SJCRH30 (cell line): ENCODE measurements at places on chromosomes 2 and 18.
A peak's percentile ranks its signal among the peaks of the same experiment; 100 is the strongest.

- DNase-seq = no peak
These were observed 195.7 kb downstream of the LRATD1 start for GRCh38 chr2:14828223-14828622.

- no peak for DNase-seq
These were observed 821.6 kb downstream of the GALR1 start for GRCh38 chr18:78071166-78071710.

GRCh38 chr2:124988794-124989193 is 963.7 kb downstream of the CNTNAP5 start:
- DNase-seq = no peak

DNA sequence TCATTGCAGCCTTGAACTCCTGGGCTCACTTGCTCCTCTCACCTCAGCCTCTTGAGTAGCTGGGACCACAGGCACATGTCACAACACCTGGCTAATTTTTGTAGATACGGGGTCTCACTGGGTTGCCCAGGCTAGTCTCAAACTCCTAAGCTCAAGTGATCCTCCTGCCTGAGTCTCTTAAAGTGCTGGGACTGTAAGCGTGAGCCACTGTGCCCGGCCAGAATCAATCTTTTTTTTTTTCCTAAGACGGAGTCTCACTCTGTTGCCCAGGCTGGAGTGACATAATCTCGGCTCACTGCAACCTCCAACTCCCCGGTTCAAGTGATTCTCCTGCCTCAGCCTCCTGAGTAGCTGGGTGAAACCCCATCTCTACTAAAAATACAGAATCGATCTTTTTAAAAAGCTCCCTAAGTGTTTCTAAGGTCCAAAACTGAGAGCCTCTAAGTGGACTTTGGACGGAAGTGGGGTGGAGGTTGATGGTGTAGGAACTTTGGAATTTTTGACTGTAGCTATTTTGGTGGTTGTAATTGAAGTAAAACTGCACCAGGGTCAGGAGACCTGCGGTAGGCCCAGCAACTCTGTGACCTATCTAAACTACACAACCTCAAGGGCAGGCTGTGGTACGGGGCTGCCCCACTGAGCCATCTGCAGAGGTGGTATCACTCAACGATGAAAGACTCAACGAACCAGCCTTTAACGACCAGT is 82.9 kb downstream of the POLR1A start:
- no peak for DNase-seq

DNA sequence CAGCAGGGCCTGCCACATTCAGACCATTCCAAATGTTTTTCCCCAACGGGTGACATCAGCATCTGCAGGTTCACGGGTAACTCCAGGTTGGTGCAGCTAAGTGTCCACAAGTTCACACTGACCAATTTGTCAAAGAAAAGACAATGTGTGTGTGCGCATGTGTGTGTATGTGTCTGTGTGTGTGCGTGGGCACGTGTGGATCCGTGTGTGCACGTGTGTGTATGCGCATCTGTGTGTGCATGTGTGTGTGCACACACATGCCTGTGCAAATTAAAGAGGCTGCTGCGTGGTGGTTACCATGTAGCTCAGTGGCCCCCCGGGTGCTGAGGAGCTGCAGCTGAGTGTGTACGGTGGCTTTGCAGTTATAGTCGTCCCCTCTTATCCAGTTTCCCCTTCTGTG is 187.4 kb downstream of the TMEM18 start:
- no peak for DNase-seq

DNA sequence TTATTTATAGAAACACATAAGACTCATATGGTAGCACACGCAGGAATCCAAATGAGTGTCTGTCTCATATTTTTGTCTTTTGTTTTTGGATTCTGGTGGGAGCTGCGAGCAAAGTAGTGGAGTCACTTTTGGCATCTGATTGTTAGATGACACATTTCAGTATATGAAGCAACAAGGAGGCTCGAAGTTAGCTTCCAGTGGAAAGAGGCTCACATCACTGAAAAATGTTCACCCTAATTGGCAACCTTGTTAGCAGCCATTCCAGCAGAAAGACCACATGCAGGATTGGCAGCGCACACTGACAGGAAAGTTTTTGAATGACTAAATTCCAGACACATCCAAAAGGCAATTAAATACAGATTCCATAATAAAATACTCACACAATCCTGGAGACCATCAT is 87.4 kb downstream of the MYT1L start:
- no peak for DNase-seq

DNA sequence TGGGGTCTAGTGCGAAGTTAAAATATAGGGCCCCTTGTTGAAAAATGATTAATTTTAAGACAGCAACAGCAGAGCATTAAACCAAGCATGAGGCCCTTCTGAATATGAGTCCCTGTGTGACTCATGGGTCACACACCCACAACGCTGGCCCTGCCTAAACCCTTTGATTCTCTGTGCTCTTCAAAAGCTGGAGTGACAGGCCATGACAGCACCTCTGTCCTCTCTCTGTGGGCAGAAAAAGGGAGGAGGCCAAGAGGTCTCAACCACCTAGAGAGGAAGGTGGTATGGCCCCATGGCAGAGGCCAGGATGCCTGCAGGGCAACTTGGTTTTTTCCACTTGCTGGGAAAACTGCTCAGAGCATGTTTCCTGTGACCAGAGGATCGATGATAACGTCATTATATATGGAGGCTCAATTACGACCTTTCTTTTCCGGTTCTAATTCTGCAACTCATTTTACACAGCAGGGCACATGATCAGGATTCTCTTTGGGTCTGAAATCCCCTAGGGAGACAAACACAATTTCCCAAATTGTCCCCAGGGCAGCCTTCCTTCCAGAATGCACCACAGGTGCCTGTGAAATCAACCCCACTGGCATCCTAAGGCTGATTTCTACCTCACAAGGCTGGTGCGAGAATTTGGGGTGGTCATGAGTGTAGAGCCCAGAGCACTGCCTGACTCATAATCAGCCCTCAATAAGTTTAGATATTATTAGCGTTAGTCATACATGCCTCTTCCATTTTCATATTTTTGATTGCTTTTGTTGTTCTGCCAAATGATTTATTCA is 102.0 kb upstream of the PPP1CB start:
- DNase-seq = peak; percentile 57

DNA sequence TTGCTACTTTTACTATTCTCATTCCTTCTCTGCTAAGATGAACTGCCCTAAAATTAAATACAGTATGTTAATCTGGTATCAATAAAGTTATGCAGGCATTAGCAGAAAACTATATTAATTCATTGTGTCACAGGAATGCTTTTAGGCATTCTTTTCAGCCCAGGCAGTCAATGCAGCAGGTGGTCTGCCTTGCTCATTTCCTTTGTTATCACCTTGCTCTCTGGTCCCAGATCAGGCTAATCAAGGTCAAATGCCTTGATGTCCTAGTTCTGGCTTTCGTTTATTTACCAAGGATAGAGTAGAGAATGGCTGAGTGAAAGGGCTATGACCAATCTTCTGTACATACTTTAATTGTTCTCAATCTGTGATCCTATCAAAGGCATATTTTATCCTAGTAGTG is 1023.6 kb downstream of the TMEM182 start:
- DNase-seq = no peak

GRCh38 chr2:12556762-12557161 is 160.0 kb upstream of the TRIB2 start:
- no peak for DNase-seq

DNA sequence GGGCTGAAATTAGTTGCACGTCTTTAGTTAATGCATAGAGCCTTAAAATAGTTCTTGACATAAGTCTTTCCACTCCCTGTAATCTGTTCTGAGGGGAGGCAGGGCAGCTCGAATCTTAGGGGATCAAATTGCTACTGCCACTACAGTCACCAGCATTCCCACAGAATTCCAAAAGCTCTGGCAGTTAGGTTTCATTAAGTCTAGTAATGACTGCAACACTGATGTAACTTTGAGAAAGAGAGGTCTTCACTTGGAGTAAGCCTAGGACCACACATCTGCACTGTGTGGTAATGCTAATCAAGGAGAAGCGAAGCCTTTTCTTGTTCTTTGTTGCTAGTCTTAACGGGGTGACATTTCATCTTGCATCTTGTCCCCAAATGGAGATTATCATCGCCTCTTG is 19.3 kb upstream of the NCK2 start:
- peak; percentile 48 for DNase-seq

- DNase-seq = no peak
These were observed 221.6 kb downstream of the PIK3C3 start for GRCh38 chr18:42176599-42176998.

GRCh38 chr2:5673145-5674025 is 18.8 kb upstream of the SOX11 start:
- no peak for DNase-seq

- DNase-seq = no peak
These were observed 128.1 kb downstream of the BIRC6 start for GRCh38 chr2:32484937-32485336.

DNA sequence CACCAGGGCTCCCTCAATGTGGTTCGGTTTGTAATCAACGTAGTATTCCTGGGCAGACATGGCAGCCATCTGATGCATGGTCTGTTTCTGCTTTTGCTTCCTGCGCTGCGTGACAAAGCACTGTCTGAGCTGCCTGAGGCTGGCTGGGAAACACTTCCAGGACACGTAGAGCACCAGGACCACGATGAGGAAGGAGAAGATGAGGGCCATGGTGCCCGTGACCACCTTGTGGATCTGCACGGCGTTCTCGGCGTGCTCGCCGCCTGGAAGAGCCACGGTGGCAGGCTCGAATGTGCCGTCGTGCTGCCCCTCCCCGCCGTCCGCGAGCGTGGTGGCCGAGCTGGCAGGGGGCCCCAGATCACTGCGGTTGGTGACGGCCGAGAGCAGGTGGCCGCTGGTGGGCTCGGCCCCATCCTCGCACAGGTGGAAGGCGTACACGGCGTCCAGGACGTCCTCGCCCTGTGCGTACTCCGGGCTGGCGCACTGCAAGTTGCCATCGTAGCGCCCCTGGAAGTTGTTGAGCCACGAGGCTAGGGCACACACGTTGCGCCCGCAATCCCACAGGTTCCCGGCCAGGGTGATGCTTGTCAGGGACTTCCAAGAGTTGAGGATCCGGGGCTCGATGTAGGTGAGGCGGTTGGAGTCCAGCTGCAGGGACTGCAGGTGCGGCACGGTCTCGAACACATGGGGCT is 2.1 kb downstream of the LRRTM1 start:
- DNase-seq = no peak

DNA sequence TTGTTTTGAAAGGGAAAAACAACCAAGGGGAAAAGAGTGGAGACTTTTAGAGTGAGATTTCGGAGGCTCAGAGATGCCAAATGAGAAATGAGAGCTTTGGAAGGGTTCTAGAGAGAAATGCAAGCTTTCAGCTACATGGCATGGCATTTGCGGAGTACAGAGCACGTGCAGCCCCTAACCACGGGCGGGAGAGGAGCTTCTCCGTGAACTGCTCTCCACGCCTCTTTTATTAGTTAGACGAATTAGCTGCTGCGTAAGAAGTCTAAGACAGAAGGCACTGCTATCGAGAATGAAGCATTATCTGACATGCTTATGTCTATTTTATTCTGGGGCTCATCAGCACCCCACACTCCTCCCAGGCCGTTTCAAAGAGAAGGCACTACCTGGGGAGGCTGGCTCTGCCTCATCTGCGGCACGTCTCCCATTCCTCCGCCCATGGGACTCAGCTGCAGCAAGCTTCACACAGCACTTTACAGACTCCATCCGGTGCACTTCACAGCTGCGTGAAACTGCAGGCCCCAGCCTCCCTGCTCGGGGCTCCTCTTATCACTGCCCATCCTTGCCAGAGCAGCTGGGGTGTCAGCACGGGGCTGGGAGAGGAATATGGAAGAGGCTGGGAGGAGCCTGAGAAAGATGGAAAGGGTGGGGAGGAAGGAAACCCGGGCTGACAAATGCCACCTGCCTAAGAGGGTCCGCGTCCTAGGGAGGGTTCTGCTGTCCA is 207.3 kb upstream of the APCDD1 start:
- DNase-seq = no peak

GRCh38 chr18:35635170-35635569 is 53.6 kb downstream of the GALNT1 start:
- DNase-seq = peak; percentile 69

DNA sequence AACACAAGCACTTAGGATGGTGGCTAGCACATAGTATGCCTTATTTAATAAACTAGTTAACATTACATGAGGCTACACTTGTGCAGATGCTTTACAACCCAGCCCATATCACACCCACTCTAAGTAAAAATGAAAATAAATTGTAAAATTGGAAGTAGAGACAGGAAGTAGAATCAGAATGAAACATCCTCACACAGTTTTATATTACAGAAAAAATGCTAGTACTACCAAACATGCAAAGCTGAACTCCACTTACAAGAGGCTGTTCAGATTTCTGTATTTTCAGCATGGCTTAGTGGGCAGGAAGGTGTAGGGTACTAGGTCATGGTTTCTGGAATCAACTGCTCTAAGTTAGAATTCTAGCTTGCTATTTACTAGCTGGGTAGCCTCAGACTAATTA is 18.2 kb upstream of the CRIM1 start:
- no peak for DNase-seq

DNA sequence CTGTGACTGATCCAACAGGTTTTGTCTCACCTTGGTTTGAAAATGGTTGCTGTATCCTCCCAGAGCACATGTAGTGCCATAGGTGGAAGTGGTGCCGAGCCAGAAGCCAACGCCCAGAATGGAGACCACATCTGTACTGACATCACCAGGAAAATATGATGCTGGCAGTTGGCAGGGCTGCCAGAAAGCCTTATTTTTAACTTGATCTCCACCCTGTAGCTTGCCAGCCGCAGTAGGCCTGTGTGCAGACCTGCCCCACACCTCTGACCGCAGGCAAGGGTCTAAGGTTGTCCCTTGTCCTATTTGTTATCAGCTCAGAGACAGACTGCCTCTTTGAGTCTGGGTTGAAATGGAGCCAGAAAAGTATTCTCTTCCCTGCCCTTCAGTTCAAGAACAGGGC is 123.5 kb upstream of the EML6 start:
- no peak for DNase-seq

DNA sequence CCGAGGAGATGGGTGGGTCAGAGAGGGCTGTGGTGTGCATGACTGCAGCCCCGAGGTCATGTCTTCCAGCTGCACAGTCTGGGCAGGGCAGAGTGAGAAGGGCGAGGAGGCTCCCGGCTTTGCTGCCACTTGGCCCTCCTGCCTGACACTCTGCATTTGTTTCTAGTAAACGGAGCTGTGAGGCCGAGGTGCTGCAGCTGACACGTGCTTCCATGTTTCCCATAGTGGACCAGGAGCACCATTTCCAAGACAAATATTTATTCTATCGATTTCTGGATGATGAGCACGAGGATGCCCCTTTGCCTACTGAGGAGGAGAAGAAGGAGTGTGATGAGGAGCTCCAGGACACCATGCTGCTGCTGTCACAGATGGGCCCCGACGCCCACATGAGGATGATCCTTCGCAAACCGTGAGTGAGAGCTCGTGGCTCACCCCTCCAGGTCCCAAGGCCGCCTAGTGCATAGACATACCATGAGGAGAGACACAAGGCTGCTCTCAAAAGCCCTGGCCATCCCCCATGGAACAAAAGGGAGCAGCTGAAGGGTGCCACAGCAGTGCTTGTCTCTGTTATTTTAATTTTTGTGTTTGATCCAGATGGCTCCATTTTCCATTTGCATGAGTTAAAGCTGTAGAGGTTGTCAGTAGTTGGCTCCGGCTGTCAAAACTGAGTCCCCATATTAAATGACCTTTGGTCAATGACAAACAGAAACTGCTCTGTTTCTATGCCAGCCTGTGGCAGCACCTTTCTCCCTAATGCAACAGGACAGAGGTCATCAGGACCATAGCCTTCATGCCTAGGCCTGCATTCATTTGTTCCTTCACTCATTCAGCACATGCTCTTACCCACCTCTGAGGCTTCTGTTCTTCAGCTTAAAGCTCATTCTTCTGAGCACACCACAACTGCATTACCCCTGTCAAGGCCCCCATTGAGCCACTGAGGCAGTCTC is 108.3 kb upstream of the MAP3K20 start:
- no peak for DNase-seq
